ENCODE measurements at places on chromosomes 3 and 15. TPM values are rescaled to one million over a fixed set of nuclear protein-coding genes. Genes with fewer than 3 reads are reported as not detected.

GOLGA6D gene
- not detected for total RNA-seq

MAPKBP1 gene
- 29.8 TPM for total RNA-seq

NEK11 gene
- total RNA-seq, result 1.1 TPM

BOC gene
- total RNA-seq, result not detected

POLQ gene
- total RNA-seq, result 29.0 TPM

NDUFAF3 gene
- total RNA-seq, result 84.5 TPM

- DNase-seq, result peak; percentile 80
- peak overlapping the region; percentile 43 for H3K4me3 ChIP-seq
- H3K4me1 ChIP-seq, result peaks cover 53% of the 10 kb centered on the region
- peaks cover 4% of the 10 kb centered on the region for H3K27me3 ChIP-seq
Observed at GRCh38 chr3:126911162-126912026, 71.5 kb upstream of the PLXNA1 start.

- DNase-seq, result no peak
- H3K27me3 ChIP-seq, result no peaks in the 10 kb centered on the region
- no peaks in the 10 kb centered on the region for H3K36me3 ChIP-seq
- H3K4me3 ChIP-seq, result no peak overlapping the region
- H3K27ac ChIP-seq, result no peak overlapping the region
Observed at GRCh38 chr3:62614527-62614926, 241.2 kb upstream of the FEZF2 start.

DNA sequence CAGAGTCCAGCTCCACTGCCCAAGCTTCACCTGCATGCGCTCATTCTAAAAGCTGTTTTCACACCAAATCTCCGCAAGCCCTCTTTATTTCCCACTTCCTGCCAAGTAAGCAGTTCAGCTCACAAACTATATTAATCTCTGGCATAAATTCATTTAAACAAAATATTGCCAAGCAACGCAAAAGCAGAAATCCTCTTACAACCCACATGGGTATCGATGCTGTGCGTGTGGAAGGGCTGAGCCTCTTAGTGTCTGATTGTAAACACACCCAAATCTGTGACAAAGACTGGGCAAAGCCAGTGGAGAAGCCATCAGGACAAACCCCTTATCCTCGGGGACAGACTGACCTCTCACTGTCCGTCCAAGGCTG is 124.3 kb upstream of the ATP2B2 start:
- H3K27ac ChIP-seq, result no peak overlapping the region
- no peak for DNase-seq
- no peaks in the 10 kb centered on the region for H3K4me1 ChIP-seq
- H3K4me3 ChIP-seq, result no peak overlapping the region
- H3K36me3 ChIP-seq, result no peaks in the 10 kb centered on the region
- peaks cover 4% of the 10 kb centered on the region for H3K27me3 ChIP-seq

GRCh38 chr15:80267658-80268057 is 15.6 kb upstream of the CTXND1 start:
- H3K27ac ChIP-seq, result no peak overlapping the region
- no peaks in the 10 kb centered on the region for H3K4me1 ChIP-seq
- H3K36me3 ChIP-seq, result no peaks in the 10 kb centered on the region
- peaks cover 5% of the 10 kb centered on the region for H3K27me3 ChIP-seq

DNA sequence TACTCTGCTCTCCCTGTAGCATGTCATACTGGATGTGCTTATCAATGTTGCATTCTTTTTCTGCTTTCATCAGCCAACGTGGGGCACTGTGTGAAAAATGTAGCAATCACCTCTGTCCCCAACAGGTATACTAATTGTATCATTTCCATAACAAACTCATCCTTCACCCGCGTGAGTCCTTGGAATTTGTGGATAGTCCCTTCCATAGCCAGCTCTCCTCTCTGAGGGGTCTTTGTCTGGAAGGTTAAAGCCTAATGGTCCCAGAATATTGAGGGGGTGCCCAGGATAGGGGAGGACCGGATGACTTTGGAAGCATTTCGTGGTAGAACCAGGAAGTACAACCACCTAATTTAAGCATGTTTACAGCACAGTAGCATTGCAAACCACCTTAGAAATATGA is 124.6 kb downstream of the FOXB1 start:
- peaks cover 56% of the 10 kb centered on the region for H3K4me1 ChIP-seq
- peak overlapping the region; percentile 63 for H3K27ac ChIP-seq
- H3K27me3 ChIP-seq, result peaks cover 3% of the 10 kb centered on the region
- DNase-seq, result no peak
- no peak overlapping the region for H3K4me3 ChIP-seq

DNA sequence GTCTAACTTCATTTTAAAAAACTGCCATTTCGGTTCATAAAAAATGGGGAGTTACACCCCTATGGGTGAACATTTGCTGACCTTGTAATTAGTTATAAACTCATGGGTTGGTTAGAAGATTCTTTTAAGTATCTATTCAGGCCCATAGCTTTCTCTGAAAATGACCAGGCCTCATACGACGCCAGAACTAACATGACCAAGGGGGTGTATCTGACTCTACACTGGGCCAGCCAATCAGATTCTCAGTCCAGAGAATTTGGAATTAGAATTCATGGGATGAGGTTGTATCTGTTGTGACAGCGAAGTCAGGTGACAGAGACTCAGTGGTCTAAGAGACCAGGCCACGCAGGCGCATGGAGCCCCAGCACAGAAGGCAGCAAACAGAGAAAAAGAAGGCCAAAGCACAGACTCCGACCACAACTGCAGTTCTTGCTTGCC is 981.4 kb downstream of the FHIT start:
- no peak overlapping the region for H3K4me3 ChIP-seq
- H3K27ac ChIP-seq, result no peak overlapping the region
- no peaks in the 10 kb centered on the region for H3K27me3 ChIP-seq
- no peak for DNase-seq

DNA sequence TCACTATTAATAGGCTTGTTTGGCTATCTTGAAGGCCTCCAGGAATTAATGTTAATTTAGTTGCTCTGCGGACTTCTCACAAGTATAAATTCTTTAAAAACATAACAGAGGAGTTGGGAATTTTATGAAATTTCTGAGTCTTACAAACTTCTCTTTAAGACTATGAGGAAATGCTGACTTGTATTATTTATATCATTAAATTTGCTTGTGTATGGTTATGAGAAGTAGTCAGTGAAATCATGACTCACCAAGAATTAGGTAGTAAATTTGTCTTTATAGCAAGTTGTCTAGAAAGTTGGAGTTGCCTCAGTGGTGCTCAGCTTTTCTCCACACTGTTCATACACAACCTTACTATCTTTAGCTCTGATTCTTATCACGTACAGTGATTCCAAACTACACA is 26.5 kb downstream of the PHLDB2 start:
- H3K27me3 ChIP-seq, result no peaks in the 10 kb centered on the region
- DNase-seq, result no peak
- H3K4me1 ChIP-seq, result no peaks in the 10 kb centered on the region
- H3K27ac ChIP-seq, result no peak overlapping the region
- H3K36me3 ChIP-seq, result no peaks in the 10 kb centered on the region

- peaks cover 28% of the 10 kb centered on the region for H3K4me1 ChIP-seq
- peak overlapping the region; percentile 33 for H3K27ac ChIP-seq
Observed at GRCh38 chr15:95284933-95285421, 1045.5 kb upstream of the NR2F2 start.

DNA sequence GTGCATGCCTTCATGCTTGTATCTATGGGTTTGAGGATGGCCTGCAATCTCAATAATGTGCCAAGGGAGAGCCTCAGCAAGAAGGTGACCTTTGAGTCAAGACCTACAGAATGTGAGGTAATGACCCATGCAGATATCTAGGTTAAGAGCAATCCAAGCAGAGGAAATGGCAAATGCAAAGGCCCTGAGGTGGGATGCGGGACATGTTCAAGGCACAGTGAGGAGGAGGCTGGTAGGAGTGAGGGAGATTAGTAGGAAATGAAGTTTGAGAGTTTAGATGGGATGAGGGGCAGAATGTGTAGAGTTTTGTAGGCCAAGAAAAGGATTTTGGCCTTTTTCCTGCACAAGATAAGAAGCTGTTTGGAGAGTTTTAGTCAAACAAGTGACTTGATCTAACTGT is 4.7 kb upstream of the MAP2K5 start:
- no peak overlapping the region for H3K4me3 ChIP-seq
- no peak overlapping the region for H3K27ac ChIP-seq
- peaks cover 36% of the 10 kb centered on the region for H3K4me1 ChIP-seq
- H3K36me3 ChIP-seq, result peaks cover 6% of the 10 kb centered on the region

DNA sequence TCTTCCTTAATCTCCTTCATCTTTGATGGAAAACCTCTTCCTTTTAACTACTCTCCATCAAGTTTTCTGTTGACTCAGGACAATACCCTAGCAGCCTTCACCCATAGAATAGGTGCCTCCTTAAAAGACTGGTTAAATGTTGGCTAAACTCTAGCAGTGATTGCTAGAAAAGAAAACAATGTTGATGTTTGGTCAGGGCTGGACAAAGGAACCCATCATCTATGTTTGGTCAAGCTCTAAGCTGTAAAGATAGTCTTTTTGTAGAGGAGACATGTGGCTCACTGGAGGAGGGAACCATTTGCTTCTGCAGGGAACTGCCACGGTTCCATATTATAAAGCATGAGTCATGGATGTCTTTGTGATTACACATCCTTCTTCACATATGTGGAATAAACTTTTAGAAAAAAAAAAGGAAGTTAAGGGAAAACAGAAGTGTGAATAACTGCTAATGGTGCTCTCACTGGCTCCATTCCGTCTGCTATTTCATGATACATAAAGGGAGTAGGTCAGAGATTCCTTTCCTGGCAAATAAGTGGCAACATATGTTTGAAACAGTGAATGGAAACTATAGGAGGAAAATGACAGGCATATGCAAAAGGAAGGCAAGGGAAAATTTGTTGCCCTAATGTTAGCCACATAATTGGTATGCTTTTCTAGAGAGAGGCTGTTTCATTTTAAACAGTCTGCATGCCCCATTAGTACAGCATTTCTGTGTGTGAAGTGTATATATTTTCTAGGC is 78.2 kb downstream of the CMSS1 start:
- DNase-seq, result no peak
- H3K4me3 ChIP-seq, result no peak overlapping the region
- H3K36me3 ChIP-seq, result no peaks in the 10 kb centered on the region
- no peaks in the 10 kb centered on the region for H3K27me3 ChIP-seq
- H3K4me1 ChIP-seq, result peaks cover 4% of the 10 kb centered on the region

DNA sequence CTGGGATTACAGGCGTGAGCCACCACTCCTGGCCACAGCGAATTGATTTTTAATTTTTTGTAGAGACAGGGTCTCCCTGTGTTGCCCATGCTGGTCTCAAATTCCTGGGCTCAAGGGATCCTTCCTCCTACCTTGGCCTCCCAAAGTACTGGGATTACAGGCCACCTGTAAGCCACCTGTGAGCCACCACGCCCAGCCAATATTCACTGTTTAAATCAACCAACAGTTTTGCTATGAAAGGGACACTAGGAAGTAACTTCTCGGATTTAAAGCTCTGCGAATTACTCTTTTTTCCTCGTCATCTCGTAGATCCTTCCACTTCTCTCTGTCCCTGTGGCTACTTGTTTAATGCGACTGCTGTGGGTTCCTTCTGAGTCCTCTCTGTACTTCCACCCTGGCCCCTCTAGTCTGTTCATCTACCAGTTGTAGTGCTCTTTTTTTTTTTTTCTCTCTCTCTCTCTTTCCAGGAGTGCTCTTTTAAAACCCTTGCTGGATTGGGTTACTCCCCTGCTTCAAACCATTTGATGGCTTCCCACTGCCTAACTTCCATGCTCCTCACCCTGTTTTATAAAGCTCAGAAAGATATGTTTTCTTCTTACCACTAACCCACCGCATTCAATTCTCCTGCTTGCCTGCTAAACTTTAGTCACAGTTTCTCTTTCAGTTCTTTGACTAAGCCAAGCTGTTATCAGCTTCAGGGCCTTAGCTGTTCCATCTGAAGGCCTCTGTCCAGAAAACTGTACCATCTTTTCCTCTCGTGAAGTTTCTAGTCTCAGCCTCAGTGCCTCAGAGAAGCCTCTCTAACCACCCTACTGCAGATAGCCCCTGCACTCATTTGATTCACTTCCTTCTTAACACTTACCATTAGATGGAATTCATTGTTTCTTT is 12.4 kb downstream of the RTF1 start:
- no peaks in the 10 kb centered on the region for H3K27me3 ChIP-seq
- H3K36me3 ChIP-seq, result peaks cover 7% of the 10 kb centered on the region
- peak; percentile 22 for DNase-seq
- peaks cover 27% of the 10 kb centered on the region for H3K4me1 ChIP-seq

- peaks cover 13% of the 10 kb centered on the region for H3K4me1 ChIP-seq
- H3K4me3 ChIP-seq, result no peak overlapping the region
- DNase-seq, result no peak
- H3K27ac ChIP-seq, result no peak overlapping the region
- H3K36me3 ChIP-seq, result peaks cover 2% of the 10 kb centered on the region
Observed at GRCh38 chr3:151871639-151872468, 1.6 kb upstream of the SUCNR1 start.

GRCh38 chr3:10682692-10683091 is 133.3 kb upstream of the SLC6A11 start:
- H3K27me3 ChIP-seq, result peaks cover 3% of the 10 kb centered on the region
- no peaks in the 10 kb centered on the region for H3K4me1 ChIP-seq
- H3K36me3 ChIP-seq, result no peaks in the 10 kb centered on the region
- no peak overlapping the region for H3K4me3 ChIP-seq

DNA sequence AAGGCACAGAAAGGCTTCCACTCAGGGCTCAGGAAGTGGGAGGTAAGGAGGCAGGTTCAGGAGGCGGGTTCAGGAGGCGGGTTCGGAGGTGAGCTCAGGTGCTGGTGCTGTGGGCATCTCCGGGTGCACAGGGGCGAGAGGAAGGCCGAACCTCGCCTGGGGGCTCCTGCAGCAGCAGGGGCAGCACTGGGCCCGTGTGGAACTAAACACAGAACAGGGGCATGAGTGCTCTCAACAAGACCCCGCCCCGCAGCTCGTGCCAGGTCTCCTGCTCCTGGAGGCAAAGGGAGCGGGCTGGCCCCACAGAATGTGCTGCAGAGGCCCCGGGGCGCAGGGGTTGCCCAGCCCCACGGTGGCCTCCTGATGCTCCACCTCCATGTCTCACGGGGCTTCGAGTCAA is 13.7 kb downstream of the ZDHHC19 start:
- H3K4me1 ChIP-seq, result peaks cover 27% of the 10 kb centered on the region
- no peaks in the 10 kb centered on the region for H3K36me3 ChIP-seq
- DNase-seq, result no peak

DNA sequence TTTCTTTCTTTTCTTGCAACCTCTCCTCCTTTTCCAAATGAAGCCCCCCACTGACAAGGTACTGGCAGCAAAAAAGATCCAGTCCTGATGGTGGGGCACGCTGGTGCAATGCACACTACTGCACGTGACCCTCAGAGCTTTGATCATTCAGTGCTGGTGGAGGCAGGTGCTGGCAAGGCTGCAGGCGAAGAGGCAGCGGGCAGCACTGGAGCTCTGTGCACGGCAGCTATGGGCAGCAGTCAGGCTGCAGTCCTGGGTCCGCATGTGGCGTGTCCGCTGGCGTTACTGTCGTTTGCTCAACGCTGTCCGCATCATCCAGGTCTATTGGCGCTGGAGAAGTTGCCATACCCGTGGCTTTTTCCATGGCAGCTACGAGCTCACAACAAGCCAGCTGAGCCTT is 40.1 kb upstream of the IQCF6 start:
- no peak overlapping the region for H3K4me3 ChIP-seq
- peaks cover 14% of the 10 kb centered on the region for H3K4me1 ChIP-seq
- DNase-seq, result no peak
- H3K36me3 ChIP-seq, result peaks cover 2% of the 10 kb centered on the region
- H3K27me3 ChIP-seq, result peaks cover 26% of the 10 kb centered on the region

DNA sequence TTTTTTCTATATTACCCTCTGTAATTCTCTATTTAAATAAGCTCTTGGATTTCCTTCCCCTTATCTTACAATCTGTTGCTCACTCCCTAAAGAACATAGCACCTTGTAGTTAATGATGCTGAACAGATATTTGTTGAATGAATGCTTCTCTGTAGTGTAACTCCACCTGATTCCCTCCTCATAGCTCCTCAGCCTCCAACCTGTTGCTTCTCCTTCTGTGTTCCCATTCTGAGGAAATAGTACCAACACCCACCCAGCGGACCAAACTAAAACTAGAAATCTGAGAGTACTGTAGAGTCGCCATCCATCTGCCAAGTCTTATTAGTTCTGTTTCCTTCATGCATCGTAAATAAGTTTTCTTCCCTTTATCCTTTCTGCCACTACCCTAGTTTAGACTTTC is 55.5 kb upstream of the GNB4 start:
- peaks cover 11% of the 10 kb centered on the region for H3K27me3 ChIP-seq
- H3K27ac ChIP-seq, result no peak overlapping the region
- H3K36me3 ChIP-seq, result no peaks in the 10 kb centered on the region
- DNase-seq, result no peak
